Mammary epithelial cell (primary cell): ENCODE measurements at places on chromosomes 3 and 15. TPM values are rescaled to one million over a fixed set of nuclear protein-coding genes. Genes with fewer than 3 reads are reported as not detected.

ALDH1L1 gene
- total RNA-seq: 0.71 and 0.96 TPM in 2 replicates

GP9 gene
- total RNA-seq: not detected

DUOXA2 gene
- total RNA-seq: not detected

GATM gene
- total RNA-seq: 4.5 TPM
